ENCODE measurements at places on chromosomes 12 and 14.
A peak's percentile ranks its signal among the peaks of the same experiment; 100 is the strongest.

- no peak for DNase-seq
These were observed 12.6 kb upstream of the EDDM3A start for GRCh38 chr14:20732979-20733635.

- no peak for DNase-seq
These were observed 13.4 kb upstream of the SLC38A4 start for GRCh38 chr12:46839232-46839631.

- peak; percentile 43 for DNase-seq
These were observed 24.9 kb downstream of the DGLUCY start for GRCh38 chr14:91138511-91139359.

- DNase-seq, result no peak
These were observed 515.7 kb upstream of the ATXN7L3B start for GRCh38 chr12:74021937-74022336.

- no peak for DNase-seq
These were observed 22.7 kb upstream of the DHRS2 start for GRCh38 chr14:23613242-23614070.

DNA sequence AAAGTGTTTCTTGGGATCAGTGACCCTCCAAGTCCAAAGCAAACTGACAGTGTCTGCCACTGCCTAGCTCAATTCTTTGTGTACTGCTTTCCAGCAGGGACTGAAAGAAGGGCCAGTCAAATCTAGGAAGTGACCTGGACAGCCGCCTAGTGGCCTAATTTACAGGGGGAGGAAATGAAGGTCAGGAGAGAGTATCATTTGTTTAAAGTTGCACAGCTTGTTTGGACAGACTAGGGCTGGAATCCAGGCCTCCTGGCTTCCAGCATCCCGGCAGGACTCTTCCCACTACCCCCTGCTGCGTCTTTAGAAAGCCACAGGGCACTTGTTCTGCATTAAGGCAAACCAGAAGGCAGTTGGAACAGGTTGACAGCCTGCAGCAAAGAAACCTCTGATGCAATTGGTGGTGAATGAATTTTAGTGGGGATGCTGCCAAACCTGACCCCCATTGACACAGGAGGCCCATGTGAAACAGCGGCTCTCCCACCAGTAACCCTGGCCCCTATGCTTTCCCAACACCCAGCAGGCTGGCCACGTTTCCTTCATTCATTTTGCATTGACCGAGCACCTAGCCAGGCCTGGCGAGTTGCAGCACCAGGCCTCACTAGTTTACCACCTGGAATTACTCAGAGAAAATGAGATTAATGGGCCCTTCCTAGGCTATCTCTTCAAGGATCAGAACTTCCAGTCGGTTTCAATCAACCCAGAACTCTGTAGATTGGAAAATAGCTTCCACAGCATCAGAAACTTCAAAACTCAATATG is 28.2 kb downstream of the GALNT16 start:
- no peak for DNase-seq

- peak; percentile 67 for DNase-seq
These were observed 2.2 kb upstream of the NXPH4 start for GRCh38 chr12:57214398-57214781.

- DNase-seq, result no peak
These were observed 194.1 kb upstream of the RASSF8 start for GRCh38 chr12:25764409-25764808.

DNA sequence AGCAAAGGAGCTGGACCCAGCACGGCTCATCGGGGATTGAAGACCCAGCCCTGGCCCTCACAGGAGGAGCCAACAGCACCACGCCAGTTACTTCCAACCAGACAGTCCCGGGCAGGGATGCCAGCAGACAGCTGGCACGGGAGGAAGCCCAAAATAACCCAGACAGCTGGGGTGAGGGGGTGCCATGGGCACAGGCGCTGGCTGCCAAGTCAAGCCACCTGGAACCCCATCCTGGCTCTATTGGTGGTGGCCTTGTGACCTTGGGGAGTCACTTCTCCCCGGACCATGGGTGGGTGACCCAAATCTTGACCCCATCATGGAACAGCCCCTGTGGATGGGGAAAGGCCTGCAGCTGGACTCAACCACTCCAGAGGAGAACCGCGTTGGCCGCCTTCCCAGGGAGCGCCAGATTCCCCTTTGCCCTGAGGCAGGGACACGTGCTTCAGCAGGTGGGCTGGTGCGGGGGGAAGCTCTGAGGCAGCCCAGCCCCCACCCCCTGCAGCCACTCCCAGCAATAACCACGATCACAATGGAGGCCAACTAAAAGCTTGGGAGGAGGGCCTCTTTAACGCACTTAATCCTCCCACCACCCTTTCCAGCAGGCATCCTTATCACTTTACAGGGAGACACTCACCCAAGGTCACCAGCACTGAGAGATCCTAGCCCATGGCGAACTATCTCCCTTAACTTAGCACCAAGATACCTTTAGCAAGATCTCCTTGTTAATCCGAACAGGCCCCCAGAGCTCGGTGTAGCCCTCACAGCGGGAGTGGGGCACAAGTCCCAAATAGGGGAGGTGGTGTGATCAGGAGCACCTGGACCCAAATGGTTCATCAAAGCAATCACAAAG is 4.7 kb upstream of the RHOF start:
- no peak for DNase-seq

- no peak for DNase-seq
These were observed 34.4 kb downstream of the CDK17 start for GRCh38 chr12:96365604-96366380.

DNA sequence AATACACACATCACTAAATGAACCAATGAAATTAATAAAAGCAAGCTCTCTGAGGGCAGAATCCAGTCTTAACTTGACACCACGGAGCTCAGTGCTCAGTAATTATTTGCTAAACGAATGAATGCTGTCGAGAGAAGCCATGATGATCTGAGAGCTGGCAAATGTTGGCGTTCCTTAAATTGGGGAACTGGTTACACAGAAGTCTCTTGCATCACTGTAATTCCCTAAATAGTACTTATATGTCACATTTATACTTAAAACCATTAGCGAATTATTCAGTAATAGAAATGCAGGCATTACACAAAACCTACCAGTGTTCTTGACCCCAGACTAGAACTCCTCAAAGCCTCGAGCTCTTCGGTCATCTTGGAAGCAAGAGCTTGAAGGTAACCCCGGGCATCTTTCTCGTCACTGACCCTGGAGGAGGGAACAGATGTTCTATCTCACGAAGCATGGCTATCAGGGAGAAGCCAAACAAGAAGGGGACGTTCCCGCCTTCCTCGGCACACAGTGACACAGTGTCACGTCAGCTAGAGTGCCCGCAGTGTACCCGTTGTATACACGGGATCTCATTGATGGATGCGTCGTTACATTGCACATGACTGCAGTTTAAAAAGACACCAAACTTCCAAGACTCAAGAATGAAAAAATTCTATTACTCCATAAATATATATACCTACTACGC is 43.6 kb downstream of the AMN start:
- no peak for DNase-seq

GRCh38 chr14:83912032-83912642 is 1617.8 kb upstream of the FLRT2 start:
- DNase-seq, result no peak

- no peak for DNase-seq
These were observed 827.7 kb downstream of the TMTC2 start for GRCh38 chr12:83514372-83514771.

- no peak for DNase-seq
These were observed 287.2 kb downstream of the BCAT1 start for GRCh38 chr12:24661657-24662096.

DNA sequence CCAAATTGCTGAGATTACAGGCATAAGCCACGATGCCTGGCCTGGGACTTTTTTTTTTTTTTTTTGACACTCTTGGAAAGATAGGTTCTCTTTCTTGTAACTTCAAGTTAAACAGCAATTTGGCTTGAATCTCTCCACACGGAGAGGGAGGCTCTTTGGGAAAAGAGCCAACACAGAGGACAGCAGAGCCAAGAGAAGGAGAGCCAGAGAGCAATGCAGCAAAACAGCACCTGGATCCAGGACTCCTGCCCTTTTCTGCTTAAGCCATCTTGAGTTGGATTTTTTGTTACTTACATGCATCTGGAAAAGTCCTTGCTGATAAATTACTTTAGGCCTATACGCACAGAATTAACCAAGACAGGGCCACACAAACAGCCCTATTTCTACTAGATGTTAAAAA is 176.8 kb downstream of the APAF1 start:
- no peak for DNase-seq

- no peak for DNase-seq
These were observed 24.0 kb upstream of the PDE1B start for GRCh38 chr12:54525383-54525782.

DNA sequence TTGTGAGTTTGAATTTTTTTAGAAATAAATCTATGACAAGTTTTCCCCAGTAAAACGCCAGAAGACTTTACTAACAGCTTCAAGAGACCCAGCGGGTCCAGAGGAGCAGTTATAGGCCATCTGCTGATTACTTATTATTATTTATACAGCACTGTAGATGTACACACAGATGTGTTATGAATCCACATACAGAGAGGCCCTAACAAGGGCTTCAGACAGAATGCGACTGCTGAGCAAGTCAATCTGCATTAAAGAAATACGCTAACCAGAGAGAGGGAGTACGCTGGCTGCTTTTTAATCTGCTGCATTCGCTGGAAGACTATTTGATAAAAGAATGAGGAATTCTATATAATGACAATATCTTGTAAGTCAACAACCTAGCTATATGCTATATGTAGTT is 32.5 kb downstream of the ATF7 start:
- DNase-seq, result no peak

GRCh38 chr12:129186952-129187351 is 333.7 kb downstream of the GLT1D1 start:
- DNase-seq, result no peak

GRCh38 chr14:31261859-31262731 is 54.5 kb upstream of the HECTD1 start:
- no peak for DNase-seq

GRCh38 chr14:104571246-104571645 is 8.3 kb upstream of the C14orf180 start:
- no peak for DNase-seq

GRCh38 chr12:79121486-79121885 is 256.9 kb downstream of the SYT1 start:
- no peak for DNase-seq

DNA sequence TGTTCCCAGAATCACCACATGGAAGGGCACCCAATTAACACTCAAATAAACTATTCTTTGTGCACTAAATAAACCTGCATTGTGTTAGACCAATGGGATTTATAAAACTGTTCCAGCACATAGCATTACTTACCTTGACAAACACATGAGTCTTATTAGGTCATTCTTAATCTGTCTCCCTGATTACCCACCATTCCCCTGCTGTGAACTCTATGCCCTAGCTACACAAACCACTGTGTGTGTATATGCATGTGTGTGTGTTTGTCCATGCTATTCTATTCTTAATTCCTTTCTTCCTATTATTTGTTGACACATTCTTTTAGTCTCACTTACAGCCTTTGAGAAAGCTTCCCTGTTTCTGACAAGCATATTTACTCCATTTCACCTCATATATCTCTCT is 303.6 kb upstream of the GARIN6 start:
- no peak for DNase-seq

DNA sequence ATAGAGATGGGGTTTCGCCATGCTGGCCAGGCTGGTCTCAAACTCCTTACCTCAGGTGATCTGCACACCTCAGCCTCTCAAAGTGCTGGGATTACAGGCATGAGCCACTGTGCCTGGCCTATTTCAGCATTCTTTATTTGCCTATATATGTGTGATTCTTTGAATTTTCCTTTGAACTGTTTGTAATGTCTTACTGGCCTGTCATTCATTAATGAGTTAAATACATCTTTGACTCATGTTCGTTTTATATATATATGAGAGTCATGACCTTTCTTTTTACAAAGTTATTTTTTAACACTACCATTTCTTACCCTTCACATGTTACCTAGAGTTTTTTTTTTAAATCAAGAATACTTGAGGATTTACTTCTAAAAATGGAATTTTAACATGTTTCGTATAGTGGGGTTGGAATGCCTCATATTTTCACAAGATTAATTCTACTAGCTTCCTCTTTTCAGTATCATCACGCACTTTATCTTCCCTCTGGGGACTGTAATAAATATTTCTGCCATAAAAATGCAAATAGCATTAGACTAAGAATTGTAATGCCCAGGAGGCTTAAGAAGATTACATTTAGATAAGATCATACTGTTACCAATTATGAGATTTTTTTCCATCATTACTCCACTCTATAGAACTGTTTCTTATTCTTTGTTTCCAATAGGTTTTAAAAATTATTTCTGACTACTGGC is 66.7 kb downstream of the NTN4 start:
- DNase-seq, result no peak

DNA sequence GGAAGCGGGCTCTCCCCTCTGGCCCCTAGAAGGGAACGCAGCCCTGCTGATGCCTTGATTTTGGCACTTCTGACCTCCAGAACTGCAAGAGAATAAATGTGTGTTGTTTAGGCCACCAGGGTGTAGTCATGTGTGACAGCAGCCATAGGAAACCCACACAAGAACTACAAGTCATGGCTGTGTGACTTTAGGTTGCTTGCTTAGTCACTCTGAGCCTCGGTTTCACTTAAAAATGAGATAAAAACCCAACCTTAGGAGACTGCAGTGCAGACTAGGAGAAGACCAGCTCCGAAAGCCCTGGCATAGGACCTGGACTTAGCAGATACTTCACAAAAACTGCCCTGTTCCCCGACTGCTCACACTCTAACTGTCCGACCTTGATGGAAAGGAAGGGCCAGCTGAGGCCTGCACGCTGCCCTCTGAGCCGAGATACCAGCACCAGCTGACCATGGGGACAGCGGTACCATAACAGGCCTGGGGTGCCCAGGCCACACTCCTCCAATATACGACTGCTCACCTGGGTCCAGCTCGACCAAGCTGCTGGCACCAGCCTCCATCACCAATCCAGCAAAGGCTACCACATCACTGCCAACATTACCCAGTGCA is 53.5 kb downstream of the CCDC85C start:
- no peak for DNase-seq
